ENCODE measurements at places on chromosomes 2 and 18. TPM values are rescaled to one million over a fixed set of nuclear protein-coding genes. Genes with fewer than 3 reads are reported as not detected.

DNA sequence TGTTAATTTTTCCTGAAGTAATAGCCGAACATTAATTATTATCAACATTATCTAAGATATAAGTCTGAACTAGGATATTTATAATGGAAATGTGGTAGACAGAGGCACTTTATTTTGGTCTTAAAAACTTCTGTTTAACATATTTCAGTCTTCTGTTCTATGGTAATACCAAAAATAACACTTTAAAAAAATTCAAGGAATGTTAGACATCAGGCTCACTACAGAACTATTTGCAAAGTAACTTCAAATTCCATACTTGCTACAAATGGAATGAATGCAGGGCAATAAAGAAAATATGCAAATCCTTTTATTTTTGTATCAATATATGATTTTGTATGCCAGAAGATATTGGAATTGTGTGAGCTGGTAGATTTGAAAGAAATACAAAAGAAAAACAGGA lies 345.5 kb upstream of the DSEL start:
- DNase-seq = no peak

DNA sequence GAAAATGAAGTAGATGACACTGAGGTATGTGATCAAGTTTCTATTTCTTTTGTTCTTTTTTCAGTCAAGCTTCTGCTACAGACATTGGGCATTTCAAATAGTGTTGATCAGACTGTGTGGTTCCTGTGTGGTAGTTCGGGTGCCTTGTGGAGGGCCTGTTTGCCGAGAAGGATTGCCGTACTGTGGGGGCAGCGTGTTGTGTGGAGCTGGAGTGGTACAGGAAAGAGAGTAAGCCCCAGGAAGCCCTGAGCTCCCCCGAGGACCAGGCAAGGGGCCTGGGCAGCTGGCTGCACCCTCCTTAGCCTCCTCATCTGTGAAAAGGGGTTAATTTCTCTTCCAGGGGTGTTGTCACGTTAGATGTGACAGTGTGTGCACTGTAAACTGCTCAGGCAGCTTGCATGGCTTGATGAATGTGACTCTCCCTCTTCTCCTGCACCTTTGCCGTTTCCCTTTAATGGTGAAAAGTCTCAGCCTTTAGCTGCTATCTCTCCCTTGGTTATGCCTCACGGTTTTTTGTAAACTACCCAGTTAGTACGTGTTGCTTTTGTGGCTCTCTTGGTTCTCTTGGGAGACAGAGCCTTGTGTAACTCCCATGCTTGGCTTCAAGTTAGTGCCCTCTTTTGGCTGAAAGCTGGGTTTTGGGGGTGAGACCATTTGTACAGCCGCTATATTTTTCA lies 19.5 kb downstream of the C2orf74 start:
- no peak for DNase-seq

DNA sequence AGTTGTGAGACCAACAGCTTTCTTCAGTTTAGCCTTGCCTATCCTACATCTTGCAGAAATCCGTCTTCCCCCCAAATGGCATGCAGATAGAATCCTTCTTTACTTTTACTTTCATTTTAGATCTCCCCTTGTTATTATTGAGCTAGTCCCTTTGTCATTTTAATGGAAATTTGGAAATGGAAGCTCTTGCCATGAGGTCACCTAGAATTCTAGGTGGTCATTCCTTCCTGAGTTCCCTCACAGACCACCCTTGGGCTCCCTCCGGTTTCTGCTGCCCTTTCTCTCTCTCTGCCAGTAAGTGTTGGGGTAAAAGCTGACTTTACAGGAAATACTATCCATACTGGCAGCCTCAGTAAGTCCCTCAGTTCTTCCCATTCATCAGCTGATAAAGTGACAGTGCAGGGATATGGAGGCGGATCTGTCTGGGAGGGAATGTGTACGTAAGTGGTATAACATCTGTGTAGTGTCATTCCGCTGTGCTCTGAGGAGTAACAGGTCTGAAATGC lies 30.2 kb downstream of the ARHGAP25 start:
- DNase-seq = no peak

DNA sequence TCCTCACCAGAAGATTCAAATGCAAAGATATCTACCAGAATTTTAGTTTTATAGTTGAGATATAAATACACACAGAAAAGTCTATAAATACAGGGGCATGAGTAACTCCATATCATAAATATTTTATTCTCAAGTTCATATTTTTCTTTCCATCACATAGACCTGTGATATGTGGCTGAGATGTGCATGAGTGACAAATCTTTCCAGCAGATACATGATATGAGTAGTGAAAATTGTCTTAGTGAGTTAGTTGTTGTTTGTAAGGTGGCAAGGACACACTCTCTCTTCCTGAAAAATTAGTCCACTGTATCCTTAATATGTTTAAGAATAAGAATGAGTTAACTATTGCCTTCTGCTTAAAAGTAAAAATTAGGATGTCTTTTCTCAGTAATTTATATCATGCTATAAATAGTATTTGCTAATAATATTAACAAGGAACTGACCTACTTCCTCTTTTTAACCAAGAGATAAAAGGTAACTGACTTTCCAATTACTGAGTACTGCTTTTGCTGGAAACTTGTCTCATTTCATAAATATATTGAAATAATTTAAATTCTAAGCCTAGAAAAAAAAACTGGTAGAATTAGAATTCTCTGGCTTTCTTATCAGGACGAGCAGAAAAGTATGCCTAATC lies 85.2 kb upstream of the SESTD1 start:
- no peak for DNase-seq

- DNase-seq = no peak
Observed at GRCh38 chr2:10993001-10993481, 81.3 kb downstream of the KCNF1 start.

DNA sequence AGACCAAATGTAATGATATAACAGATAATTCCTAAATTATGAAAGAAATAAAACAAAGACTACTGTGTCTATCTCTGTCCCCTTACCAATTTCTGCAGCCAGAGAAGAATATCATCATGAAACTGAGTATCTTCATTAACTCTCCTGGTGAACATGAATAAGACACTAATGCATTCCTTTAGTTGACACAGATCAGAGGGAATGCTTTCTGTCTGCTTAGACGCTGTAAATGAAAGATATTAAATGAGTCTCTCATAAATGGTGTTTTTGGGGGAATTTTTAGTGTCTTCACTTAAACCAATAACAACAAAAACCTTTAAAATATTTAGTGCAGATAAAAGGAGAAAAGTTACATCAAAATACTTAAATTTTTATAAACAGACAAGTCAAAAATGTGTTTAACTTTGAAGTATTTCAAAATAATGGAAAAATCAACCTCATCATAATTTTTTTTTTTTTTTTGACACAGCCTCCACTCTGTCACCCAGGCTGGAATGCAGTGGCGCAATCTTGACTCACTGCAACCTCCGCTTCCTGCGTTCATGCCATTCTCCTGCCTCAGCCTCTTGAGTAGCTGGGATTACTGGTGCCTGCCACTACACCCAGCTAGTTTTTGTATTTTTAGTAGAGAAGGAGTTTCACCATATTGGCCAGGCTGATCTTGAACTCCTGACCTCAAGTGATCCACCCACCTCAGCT lies 16.0 kb downstream of the EPG5 start:
- no peak for DNase-seq

GRCh38 chr2:67566285-67566684 lies 169.2 kb downstream of the ETAA1 start:
- no peak for DNase-seq

DNA sequence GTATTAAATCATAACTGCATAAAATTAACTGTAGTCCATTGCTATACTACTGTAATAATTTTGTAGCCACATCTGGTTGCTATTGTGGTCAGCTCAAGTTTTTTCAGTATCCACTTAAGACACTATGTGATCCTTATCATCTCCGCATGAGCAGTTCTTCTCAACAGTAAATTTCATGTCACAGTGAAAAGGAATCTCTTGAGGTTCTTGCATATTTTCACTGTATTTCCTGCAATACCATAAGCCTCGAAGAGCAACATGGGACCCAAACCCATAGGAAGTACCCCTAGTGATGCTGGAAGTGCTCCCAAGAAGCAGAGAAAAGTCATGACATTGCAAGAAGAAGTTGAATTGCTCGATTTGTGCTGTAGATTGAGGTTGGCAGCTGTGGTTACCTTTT lies 86.7 kb downstream of the LDLRAD4 start:
- no peak for DNase-seq

DNA sequence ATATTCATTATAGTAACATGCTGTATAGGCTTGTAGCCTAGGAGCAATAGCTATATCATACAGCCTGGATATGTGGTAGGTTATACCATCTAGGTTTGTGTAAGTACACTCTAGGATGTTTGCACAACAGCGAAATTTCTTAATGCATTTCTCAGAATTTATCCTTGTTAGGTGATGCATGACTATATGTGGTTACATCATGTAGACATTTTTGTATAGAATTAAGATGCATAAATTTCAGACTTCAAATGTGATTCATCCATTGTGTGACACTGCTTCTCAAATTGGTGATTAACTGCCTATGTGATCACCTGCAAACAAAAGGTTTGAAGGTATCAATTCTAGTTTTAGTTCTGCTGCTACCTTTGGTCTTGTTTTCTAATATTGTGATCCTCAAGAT lies 1787.0 kb upstream of the PIK3C3 start:
- no peak for DNase-seq

- DNase-seq = no peak
Observed at GRCh38 chr2:53867169-53867568, 7.4 kb upstream of the GPR75 start.

DNA sequence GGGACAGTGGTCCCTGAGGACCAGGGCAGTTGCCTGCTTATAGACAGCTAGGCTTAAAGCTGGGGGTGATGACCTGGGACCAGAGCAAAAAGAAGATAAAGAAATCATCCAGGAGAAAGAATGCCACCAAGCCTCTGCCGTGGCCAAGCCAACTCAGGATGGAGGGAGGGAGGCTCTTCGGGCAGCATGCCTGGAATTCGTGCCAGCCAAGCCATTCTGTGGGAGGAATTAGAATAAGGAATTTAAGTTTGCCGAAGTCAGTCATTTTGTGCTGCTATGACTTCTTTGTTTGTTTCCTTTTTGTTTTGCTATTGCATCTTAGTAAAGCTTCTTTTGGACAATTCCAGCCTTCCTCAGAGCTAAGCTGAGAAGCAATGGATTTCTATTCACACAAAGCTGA lies 124.1 kb downstream of the EN1 start:
- no peak for DNase-seq

DNA sequence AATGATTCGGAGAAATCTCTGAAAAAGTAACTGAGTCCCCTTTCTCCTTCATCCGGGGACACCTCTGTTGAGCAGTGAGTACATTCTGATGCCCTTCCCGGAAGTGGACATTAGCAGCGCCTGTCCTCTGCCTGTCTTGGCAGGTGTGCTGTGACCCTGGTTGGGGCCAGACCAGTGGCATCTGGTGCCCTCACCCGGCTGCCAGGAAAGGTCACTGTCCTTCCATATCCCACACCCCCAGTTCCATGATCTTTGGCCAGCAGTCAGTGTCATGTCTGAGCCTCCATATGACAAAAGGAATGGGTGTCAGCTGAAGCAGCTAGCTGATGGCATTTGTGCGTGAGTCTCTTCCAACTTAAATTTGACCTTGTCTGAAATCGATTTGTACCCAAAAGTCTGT lies 128.1 kb downstream of the NCK2 start:
- no peak for DNase-seq

DNA sequence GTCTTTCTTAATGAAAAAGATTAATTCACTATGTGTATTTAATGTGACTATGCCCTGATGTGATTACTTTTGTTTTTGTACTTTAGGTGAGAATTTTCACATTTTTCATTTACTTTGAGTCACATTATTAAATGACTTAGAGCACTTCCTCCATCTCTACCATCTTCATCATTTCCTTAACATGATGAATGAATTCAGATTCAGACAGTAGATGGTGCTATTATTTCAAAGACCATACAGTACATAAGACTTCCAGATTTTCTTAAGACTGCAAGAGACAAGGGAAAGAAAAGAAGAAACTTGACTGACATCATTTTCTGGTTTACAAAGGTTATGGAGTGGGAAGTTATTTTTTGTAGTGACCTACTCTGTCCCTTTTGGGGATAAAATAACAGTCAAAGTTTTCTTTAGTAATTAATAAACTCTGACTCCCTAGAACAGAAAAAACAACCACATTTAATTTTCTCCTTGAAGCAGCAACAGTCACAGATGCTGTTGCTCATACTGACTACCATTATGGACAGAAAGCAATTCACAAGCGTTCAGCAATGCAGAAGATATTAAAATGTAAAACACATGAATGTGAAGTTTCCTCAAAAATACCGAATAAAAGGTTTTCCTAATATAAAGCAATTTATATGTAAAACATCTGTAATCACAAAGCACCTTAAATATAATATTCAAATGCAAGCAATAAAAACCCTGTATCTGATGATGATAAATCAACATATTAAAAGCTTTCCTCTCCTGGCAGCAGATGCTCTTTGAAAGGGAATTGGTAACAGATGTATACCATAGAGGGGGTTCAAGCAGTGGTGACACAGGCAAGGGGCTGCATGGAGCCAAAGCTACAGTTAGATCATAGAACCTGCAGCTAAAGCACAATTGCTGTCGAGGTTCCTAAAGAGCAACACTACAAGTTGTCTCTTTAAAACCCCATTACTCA lies 1010.9 kb upstream of the NXPH2 start:
- DNase-seq = peak; percentile 56

DNA sequence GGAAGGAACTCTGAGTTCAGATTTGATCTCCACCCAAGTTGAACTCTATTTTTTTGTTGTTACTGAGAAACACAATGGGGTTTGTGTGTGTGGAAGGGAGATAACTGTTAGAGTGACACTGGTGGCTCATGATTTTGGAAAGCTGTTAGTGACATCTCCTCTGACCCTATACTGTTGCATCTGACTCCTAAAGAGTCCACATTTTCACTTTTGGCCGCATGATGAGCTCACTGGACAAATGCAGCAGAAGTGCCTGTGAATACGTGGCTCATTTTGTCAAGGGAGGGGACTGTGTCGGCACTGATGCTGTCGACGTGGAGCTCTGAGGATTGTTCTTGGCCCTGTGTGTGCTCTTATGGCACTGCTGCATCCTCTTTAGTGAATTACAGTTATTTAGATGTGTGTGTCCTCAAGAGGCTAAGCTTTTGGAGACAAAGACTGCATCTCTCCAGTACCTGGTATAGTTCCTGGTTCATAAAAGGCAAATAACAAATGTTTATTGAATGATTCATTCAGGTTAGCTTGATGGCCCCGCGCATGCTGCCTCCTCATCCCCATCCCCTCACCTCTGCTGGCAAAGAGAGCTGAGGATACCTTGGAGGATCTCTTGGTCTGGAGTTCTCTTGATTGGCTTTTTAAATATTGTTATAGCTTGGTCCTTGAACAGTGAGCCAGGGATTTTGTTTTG lies 135.4 kb downstream of the PHLPP1 start:
- no peak for DNase-seq

GRCh38 chr2:64972426-64972825 lies 16.8 kb upstream of the SLC1A4 start:
- DNase-seq = no peak

MXD1 gene
- 4.0 TPM for total RNA-seq

ANKRD29 gene
- total RNA-seq = 3.4 TPM

MTA3 gene
- 40.3 TPM for total RNA-seq

DHRS9 gene
- not detected for total RNA-seq

LYPD6 gene
- 0.53 TPM for total RNA-seq

LYG1 gene
- total RNA-seq = 0.29 TPM

PSMG2 gene
- 99.7 TPM for total RNA-seq

CEBPZ gene
- 118 TPM for total RNA-seq

ZNF521 gene
- total RNA-seq = 1.9 TPM

GALNT5 gene
- not detected for total RNA-seq

INO80C gene
- 1.8 TPM for total RNA-seq

SAG gene
- not detected for total RNA-seq

TTN gene
- under 0.01 TPM for total RNA-seq
